ENCODE measurements at places on chromosomes 4 and X.
A peak's percentile ranks its signal among the peaks of the same experiment; 100 is the strongest.

DNA sequence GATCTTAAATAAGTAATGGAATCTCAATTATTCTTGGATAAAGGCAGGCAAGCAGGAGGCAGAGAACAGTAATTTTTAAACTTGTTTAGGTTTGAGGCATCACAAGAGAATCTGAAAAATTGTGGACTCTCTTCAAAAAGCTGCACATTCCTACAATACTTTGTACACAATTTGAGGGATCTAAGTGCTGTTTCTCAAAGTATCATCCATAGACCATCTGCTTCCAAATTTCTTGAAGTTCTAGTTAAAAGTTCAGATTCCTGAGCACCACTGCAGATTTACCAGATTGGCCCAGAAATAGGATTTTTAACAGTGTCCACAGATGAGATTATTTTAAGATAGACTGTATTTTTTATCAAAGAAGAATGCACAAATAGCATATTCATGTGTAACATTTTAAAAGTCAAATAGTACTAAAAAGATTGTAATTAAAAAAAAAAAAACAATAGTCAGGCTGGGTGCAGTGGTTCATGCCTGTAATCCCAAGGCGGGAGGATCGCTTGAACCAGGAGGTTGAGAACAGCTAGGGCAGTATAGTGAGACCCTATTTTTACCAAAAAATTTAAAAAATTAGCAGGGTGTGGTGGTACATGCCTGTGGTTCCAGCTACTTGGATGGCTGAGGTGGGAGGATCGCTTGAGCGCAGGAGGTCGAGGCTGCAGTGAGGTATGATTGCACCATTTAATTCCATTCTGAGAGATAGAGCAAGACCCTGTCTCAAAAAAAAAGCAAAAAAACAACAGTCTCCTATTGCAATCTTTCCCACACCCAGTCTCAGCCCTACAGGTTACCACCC lies 14.2 kb upstream of the FNIP2 start:
- ATAC-seq = no peak

DNA sequence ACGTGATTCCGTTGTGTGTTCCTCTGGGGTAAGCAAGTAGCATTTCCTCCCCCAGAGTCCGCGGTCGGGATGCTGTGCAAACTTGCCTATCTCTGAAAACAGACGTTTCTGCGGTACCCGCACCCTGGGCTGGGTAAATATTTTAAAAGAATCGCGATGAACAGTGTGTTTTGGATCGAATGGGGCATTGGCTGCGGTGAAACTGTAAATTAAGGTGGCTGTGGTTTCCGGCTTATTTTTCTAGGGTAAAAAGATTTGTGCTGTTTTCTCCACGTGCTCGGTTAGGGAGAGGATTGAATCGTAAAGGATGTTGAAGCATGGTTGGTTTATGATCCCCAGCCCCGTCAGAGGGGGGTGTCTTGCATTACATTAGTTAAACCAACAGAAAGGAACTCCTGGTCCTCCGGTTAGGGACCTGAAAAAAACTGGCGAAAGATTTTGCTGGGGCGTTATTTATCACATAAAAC lies 1.2 kb downstream of the HHIP start:
- ATAC-seq = no peak

- no peak for ATAC-seq
These were observed 13.8 kb upstream of the SMS start for GRCh38 chrX:21926527-21927278.

DNA sequence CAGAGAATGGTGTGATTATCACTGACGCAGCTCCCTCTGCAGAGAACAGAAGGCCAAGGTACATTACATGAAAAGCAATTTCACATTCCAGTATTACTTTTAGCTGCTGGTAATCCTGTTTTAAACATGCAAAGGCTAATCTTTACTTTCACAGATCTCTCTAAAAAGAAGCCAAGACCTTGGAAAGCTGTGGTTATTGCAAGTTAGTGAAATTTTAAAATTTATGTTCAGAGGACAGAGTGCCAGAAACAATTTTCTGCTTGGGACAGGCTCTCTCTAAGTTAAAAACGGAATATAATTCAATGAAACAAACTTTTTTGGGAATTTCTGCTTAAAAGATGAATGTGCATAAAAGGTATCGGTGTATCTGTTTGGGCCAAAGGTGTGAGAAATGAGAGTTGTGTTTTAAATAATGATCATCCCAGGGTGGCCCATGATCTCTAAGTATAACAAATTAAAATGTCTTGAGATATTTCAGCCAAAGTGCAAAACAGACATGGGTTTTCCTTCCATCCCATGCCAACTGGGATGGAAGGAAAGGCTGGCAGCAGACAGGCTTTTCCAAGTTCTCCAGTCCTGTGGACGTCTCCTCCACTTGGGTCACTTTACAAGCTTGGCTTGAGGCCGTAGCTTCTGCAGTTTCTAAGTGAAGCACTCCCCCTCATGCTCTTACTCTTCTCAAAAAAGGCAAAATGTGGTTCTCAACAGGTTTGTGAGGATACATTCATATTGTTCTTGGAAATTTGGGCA lies 118.0 kb downstream of the DRD5 start:
- no peak for ATAC-seq

DNA sequence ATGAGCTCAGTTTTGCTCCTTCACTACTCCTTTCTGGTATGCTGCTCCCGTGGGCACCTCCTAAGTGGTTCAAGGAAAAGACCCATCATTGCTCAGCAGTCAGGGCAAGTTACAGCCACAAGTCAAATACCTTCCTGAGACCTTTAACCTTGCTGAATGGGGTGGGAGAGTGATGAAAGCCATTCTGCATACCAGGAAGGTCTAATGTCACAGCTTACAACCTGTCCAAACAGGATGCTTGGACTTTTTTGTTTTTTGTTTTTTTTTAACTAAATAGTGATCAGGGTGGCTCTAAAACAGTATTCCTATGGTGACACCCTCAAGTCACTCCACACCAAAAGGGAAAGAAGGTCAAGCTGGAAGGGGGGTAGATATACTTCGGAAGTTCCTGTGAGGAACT lies 93.1 kb downstream of the GPC3 start:
- no peak for ATAC-seq

GRCh38 chr4:48375651-48376304 lies 34.4 kb downstream of the SLAIN2 start:
- ATAC-seq = no peak

DNA sequence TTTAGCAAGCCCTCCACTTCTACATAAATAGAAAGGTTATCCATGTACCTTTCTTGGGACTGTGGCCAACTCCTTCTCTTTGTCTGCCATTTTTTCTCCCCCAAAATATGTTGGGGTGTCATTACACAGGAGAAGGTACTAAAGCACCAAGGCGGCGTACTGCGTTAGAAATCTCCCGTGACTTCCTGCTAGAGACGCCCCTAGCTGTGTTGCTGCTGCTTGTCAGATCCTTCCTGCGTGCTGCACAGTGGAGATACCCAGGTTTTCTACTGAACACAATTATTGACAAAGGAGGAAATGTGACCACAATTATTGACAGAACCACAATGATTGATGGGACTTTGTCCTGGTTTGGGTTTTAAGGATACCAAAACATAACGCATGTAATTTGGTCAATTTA lies 97.7 kb downstream of the EFHC2 start:
- no peak for ATAC-seq

DNA sequence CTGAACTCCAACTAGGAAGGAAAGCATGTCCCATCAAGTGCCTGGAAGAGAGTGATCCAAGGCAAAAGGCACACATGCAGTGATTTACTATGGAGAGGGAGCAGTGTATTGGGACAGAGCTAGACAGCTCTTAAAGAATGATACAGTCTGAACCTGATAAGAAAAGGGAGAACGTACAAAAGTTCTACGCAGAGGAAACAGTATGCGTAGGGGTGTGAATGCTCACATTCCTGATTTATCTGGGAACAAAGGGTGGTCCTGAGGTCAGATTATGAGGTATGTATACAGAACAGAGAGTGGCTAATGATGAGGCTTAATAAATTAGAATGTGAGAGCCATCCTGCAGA lies 12.0 kb downstream of the HS3ST1 start:
- ATAC-seq = no peak

DNA sequence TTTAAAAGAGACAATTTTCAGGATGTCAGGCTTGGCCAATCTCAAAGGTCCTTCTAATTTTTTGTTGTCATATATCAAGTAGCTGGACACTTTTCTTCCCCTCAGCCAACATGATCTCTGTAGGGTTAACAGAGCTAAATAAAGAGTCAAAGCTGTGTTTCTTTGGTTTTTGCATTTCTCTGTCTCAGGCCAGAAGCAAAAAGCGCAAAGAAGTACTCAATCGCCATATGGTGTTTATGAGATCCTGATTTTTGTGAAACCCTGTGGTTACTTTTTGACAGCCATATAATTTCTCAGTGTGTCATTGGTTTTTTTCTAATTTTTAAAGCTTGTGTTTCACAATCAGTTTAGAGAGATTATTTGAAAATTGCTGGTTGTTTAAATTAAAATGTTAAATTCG lies 111.9 kb downstream of the MAPK10 start:
- ATAC-seq = no peak

GRCh38 chr4:147482281-147482680 lies 1.4 kb downstream of the EDNRA start:
- no peak for ATAC-seq

DNA sequence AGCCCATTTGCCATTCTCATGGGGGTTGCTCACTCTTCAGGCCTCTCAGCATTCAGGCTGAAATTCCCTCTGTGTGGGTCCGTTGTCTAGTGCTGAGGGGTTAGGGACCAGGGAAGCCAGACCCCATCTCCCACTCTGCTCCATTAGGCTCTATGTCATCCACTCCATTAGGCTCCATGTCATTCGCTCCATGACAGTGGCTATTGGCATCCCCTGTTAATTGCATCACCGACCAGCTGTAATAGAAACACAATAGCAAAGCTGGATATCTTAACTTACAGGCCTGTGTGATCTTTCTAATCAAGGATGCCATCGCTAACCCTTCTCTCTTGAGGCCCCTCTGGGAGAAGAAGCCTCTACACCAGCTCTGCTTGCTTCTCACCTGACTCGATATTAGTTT lies 25.7 kb upstream of the ZNF518B start:
- ATAC-seq = no peak

DNA sequence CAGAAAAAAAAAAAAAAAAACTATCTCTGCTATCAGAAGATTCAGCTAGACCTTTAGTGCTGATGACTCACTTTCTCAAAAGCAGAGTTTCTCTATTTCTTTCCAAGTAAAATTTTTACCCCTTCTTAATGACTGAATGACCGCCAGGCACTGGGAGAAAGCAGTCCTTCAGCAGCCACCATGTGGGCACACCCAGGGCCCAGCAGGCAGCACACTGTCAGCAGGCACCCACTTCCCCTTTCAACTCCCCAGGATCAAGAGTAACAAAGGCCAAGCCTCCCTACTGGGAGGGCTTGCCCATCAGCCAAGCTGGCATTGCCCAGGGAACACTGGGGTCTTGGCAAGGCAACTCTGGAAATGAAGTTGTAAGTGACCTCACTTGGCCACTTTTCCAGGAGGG lies 201.9 kb upstream of the MAMLD1 start:
- no peak for ATAC-seq

DNA sequence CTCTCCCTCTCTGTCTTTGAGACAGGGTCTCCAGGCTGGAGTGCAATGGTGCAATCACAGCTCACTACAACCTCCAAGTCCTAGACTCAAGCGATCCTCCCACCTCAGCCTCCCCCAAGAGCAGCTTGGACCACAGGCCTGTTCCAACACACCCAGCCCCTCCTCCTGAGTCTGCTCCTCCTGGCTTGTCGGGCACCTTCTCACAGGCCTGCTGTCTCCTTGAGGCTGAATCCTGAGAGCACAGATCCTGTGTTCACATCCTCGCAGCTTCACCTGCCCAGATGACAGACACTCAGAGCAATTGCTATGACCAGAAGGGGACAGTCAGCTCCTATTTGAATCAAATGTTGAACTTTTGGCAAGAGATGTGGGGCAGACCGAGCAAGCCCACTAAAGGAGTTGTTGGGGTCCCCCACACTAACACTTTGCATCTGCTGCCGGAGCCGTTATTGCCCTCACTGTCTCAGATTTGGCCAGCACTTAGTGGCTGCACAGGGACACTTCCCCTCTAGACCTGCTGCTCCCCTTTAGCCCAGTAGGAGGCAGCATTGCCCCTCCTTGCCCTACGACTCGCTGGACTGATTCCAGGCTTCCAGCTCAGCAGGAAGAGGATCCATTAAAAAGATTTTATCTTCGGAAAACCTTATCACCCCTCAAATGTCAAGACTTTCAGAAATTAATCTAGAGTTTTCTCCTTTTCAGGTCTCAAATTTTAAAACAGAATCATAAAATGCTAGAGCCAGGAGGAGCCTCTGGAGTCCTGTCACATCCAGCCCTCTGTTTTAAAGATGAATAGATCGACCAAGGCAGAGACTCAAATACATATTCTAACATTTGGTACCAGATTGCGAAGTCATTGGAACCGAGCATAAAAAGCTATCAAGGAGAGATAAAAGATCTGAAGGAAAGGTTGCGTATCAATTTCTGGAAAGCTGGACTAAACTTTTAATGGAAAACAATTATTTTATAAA lies 113.7 kb downstream of the USP46 start:
- ATAC-seq = peak; percentile 61

DNA sequence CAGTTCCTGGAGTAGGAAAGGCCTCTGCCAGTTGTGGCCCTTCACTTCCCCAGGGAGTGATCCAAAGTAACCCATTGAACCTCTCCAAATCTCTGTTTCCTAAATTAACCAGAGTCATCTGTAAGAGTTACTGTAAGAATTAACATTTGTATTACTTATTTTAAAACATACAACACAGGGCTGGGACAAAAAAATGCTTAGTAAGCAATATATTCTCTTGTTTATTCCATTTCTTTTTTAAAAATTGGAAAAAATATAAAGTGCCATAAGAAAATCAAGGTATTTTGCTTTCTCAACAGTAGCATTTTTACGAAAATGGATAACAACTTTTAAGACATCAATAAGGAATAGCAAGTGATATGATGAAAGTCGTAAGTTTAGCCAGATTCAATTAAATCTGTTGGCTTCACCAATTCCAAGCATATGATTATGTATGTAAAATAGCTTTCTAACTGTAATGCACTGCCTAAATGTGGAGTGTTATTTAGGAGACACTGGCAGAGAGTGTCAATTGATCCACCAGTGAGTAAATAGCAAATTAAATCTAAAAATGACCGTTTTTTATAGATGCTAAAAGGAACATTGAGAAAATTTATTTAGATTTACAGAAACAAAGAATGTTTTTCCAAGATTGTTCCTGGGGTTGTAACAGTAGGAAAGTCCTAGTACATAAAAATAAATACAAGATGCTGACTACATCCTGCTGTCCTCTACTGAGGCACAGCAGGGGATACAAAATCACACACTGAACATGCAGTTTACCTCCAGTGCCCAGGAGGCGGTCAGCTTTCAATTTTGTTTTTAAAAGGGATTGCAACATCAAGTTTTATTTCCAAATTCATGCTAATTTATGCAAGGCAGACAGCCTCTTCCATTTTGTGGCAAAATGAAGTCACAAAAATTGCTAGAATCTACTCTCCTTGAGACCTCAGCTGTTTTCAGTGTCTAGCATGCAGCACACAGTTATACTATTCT lies 53.7 kb downstream of the GPM6A start:
- no peak for ATAC-seq

DNA sequence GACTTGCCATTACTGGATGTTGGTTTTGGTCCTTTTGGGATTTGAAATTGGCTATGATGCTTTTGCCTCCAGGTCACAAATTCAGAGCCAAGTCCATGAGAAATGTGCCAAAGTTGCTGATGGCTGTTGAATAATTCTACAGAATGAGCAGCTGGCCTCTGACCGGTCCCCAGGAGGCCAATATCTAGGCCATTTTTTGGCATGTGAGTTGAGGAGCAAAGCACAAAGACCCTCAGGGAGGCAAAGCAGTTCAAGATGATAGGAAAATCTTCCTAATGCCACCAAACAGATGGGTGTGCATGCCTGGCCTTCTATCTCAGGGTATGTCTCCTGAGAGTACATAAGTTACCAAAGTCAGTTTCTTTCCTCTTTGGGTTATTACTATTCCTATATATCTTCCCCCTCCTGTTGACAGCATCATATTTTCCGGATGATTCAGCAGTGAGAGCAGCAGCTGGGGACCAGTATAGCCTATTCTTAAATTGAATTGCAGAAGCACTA lies 44.4 kb downstream of the SEL1L3 start:
- no peak for ATAC-seq
